ENCODE measurements at places on chromosomes 11 and 22. TPM values are rescaled to one million over a fixed set of nuclear protein-coding genes. Genes with fewer than 3 reads are reported as not detected.

RAB39A gene
- total RNA-seq, result 13.2 TPM

DNA sequence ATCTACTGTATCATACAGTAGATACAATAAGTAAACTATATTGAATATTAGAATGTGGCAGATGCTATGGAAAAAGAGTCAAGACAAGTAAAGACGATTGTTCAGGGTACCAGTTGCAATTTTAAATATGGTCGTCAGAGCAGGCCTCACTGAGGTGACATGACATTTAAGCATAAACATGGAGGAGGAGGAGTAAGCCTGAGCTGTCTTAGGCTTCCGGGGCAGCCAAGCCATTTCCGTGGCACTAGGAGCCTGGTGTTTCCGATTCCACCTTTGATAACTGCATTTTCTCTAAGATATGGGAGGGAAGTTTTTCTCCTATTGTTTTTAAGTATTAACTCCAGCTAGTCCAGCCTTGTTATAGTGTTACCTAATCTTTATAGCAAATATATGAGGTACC is 14.5 kb downstream of the PIK3IP1 start:
- no peak for DNase-seq
- H3K27ac ChIP-seq, result no peak overlapping the region
- no peaks in the 10 kb centered on the region for H3K36me3 ChIP-seq
- no peak overlapping the region for H3K4me3 ChIP-seq
- no peaks in the 10 kb centered on the region for H3K27me3 ChIP-seq

RIMBP3C gene
- 1.2 TPM for total RNA-seq

TMPRSS4 gene
- total RNA-seq, result not detected

GRCh38 chr11:34135439-34135838 is 30.0 kb downstream of the NAT10 start:
- no peaks in the 10 kb centered on the region for H3K27me3 ChIP-seq
- no peak for DNase-seq
- no peaks in the 10 kb centered on the region for H3K4me1 ChIP-seq
- H3K4me3 ChIP-seq, result no peak overlapping the region

DNA sequence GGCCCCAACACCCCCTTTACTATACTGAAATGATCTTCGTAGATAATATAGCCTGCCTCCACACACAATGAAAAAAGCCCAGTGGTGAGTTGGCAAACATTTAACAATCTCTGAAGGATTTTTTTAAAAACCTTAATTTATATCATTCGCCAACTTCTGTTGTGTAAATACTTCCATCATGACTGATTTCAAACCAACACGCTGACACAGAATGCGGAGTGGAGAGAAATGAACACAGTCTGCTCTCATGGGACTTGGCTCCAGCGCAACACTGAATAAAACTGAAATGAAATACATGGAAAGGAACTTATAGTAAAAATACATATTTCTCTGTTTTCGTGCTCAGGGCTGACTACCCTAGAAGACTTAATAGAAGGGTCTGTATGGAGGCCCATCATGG is 61.3 kb upstream of the WNT11 start:
- H3K4me3 ChIP-seq, result no peak overlapping the region
- DNase-seq, result no peak
- no peaks in the 10 kb centered on the region for H3K27me3 ChIP-seq
- H3K4me1 ChIP-seq, result no peaks in the 10 kb centered on the region
- no peaks in the 10 kb centered on the region for H3K36me3 ChIP-seq

DNA sequence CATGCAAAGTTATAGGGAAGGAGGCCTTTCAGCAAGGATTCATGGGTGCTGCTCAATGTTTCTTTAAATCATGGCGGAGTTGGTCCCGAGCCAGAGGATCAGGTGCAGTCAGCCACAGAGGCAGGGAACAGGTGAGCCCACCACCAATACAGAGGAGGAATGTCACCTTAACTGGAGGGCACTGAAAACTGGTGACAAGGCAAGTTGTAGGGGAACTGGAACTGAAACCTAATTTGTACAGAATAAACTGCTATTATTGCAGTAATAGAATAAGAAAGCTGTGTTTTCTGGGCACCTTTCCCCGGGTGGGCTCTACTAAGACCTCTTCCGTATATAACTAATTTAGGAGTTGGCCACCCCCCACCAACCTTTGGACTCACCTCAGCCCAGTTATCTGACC is 296.0 kb upstream of the NARS2 start:
- no peaks in the 10 kb centered on the region for H3K27me3 ChIP-seq
- no peak overlapping the region for H3K27ac ChIP-seq
- peaks cover 9% of the 10 kb centered on the region for H3K4me1 ChIP-seq
- H3K36me3 ChIP-seq, result no peaks in the 10 kb centered on the region
- no peak overlapping the region for H3K4me3 ChIP-seq

GRCh38 chr11:2460540-2461252 is 15.9 kb downstream of the KCNQ1 start:
- DNase-seq, result no peak
- H3K4me1 ChIP-seq, result peaks cover 7% of the 10 kb centered on the region

- no peak overlapping the region for H3K27ac ChIP-seq
- H3K27me3 ChIP-seq, result no peaks in the 10 kb centered on the region
- no peak for DNase-seq
- no peaks in the 10 kb centered on the region for H3K36me3 ChIP-seq
- no peak overlapping the region for H3K4me3 ChIP-seq
These were observed 43.2 kb downstream of the SHANK2 start for GRCh38 chr11:71209181-71209580.

GRCh38 chr22:38246692-38247091 is 26.1 kb downstream of the TMEM184B start:
- no peaks in the 10 kb centered on the region for H3K36me3 ChIP-seq
- H3K27me3 ChIP-seq, result no peaks in the 10 kb centered on the region
- peaks cover 15% of the 10 kb centered on the region for H3K4me1 ChIP-seq
- H3K4me3 ChIP-seq, result no peak overlapping the region
- no peak overlapping the region for H3K27ac ChIP-seq

LRRC75B gene
- 19.0 TPM for total RNA-seq

DNA sequence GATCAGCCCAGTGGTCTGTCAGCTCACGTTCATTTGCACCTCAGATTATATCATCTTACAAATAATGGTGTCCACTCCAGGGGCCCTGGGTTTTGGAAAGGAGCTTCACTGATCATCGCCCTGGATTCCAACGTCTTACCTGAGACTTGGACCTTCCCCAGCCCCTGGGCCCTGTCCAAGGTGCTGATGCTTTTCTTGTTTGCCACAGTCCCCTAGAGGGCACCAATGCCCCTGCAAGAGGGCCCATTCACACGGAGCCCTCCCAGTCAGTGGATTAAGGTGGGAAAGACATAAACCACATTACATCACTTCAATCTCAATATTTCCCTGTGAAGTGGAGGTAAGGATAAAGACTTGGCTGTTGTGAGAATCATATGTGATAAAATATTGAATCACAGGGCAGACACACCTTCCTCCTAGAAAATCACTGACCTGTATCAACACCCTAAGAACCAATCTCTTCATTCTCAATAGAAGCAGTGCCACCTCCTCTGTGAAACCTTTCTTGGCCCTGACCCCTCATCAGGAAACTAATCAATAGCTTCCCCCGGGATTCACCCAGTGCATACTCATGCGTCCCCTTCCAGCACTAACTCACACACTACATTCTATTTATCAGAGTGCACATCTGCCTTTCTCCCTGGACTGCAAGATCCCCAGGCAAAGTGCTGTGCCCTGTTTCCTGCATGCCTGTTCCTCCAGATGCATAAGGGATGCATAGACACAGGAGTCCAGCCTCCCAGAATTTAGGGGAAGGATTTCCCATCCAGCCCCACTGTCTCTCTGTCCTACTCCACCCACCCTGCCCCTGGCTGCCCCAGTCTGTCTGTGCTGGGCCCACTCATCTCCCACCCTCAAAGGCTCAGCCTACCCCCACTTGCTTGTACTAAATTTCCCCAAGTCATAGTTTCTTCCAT is 167.0 kb downstream of the BUD13 start:
- H3K4me1 ChIP-seq, result no peaks in the 10 kb centered on the region
- no peak overlapping the region for H3K4me3 ChIP-seq
- H3K27me3 ChIP-seq, result no peaks in the 10 kb centered on the region
- no peaks in the 10 kb centered on the region for H3K36me3 ChIP-seq

GRCh38 chr11:7512525-7513233 is 1.1 kb upstream of the PPFIBP2 start:
- DNase-seq, result no peak
- H3K4me1 ChIP-seq, result peaks cover 14% of the 10 kb centered on the region
- H3K27me3 ChIP-seq, result peaks cover 22% of the 10 kb centered on the region
- H3K36me3 ChIP-seq, result no peaks in the 10 kb centered on the region
- H3K27ac ChIP-seq, result no peak overlapping the region

DNA sequence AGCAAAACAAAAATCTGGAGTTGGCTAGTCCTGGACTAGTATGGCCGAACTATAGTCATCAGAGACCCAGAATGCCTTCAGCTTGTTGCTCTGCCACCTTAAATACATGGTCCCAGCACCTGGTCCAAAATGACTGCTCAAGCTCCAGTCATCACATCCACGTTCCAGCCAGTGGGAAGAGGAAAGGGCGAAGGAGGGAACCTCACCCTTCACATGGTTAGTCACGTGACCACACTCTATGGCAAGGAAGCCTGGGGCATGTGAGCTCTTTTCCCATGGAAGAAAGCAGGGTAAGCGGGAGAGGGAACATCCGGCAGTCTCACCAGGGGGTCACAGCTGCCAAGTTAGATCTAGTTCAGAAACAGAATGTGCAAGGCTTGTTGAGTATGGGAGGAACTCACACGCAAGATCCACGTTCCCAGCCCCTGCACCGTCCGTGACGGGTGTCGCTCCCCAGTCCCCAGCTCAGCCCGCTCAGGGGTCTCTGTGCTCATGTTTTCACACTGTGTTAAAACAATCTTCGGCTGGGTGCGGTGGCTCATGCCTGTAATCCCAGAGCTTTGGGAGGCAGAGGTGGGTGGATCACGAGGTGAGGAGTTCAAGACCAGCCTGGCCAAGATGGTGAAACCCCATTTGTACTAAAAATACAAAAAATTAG is 1.9 kb upstream of the ANO9 start:
- no peaks in the 10 kb centered on the region for H3K27me3 ChIP-seq
- no peak for DNase-seq
- no peaks in the 10 kb centered on the region for H3K36me3 ChIP-seq
- no peak overlapping the region for H3K4me3 ChIP-seq

- no peak overlapping the region for H3K4me3 ChIP-seq
- no peak overlapping the region for H3K27ac ChIP-seq
- H3K4me1 ChIP-seq, result no peaks in the 10 kb centered on the region
- no peaks in the 10 kb centered on the region for H3K27me3 ChIP-seq
These were observed 104.7 kb upstream of the CARD18 start for GRCh38 chr11:105244160-105244825.

GRCh38 chr22:30604723-30605122 is 2.3 kb upstream of the TCN2 start:
- H3K27me3 ChIP-seq, result no peaks in the 10 kb centered on the region
- no peak overlapping the region for H3K27ac ChIP-seq
- H3K36me3 ChIP-seq, result no peaks in the 10 kb centered on the region
- no peak for DNase-seq
- H3K4me3 ChIP-seq, result no peak overlapping the region
- peaks cover 30% of the 10 kb centered on the region for H3K4me1 ChIP-seq

GRCh38 chr11:70097783-70098563 is 19.9 kb downstream of the ANO1 start:
- H3K27ac ChIP-seq, result no peak overlapping the region
- H3K27me3 ChIP-seq, result no peaks in the 10 kb centered on the region
- no peak overlapping the region for H3K4me3 ChIP-seq

DNA sequence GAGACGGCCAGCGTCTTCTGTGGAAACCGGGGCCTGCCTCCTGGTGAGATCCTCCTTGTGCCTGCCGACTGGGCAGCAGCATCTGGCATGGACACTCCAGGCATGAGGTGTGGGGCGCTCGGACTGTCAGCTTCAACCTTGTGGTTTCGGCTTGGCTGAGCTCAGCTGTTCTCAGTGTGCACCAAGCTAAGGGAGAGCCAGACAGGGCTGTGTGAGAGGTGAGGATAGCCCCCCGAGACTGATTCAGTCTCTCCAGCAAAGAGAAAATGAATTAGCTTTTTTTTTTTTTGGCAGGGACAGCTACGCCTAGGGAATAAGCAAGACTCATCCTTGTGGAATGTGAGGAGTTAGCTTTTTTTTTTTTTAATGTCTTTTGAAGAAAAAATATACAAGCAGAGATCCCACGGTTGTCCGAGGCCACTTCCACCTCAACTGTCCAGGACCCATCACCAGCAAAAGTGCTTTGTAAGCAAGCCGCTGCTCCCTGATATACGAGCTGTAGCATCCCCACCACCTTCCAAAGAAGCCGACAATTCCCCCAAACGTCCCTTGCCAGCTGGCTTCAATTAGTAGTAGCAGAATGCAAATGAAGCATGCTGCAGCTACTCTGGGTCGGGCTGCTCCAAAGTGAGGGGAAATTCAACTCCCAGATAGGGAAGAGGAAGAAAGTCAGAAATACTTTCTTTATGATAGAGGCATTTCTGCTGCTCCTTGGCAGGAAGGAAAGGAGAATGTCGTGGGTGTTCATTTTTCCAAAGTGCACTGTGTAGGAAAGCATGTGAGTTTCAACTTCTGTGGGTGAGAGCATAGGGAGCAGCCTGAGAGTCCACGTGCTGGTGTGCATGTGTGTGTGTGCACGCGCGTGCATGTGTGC is 9.7 kb upstream of the THY1 start:
- peak; percentile 21 for DNase-seq
- no peaks in the 10 kb centered on the region for H3K36me3 ChIP-seq
- H3K4me1 ChIP-seq, result peaks cover 26% of the 10 kb centered on the region
- no peaks in the 10 kb centered on the region for H3K27me3 ChIP-seq
- no peak overlapping the region for H3K4me3 ChIP-seq

OR51M1 gene
- not detected for total RNA-seq

PSMA1 gene
- total RNA-seq, result 192 TPM

DNA sequence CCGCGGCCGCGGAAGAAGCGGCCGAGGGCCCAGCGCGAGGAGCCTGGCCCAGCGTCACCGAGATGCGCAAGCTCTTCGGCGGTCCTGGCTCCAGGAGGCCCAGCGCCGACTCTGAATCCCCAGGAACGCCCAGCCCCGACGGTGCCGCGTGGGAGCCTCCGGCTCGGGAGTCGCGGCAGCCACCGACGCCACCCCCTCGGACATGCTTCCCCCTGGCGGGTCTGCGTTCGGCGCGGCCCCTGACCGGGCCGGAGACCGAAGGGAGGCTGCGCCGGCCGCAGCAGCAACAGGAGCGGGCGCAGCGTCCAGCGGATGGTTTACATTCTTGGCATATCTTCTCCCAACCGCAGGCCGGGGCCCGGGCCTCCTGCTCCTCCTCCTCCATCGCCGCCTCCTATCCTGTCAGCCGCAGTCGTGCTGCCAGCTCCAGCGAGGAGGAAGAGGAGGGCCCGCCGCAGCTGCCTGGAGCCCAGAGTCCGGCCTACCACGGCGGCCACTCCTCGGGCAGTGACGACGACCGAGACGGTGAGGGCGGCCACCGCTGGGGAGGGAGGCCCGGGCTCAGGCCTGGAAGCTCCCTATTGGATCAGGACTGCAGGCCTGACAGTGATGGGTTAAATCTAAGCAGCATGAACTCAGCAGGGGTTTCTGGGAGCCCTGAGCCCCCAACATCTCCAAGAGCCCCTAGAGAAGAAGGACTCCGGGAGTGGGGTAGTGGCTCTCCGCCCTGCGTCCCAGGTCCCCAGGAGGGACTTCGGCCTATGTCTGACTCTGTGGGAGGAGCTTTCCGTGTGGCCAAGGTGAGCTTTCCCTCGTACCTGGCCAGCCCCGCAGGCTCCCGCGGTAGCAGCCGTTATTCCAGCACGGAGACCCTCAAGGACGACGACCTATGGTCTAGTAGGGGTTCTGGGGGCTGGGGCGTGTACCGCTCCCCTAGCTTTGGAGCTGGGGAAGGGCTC is 1.2 kb downstream of the ARHGEF17 start:
- peaks cover 2% of the 10 kb centered on the region for H3K27me3 ChIP-seq
- peaks cover 48% of the 10 kb centered on the region for H3K4me1 ChIP-seq
- peak; percentile 95 for DNase-seq
- no peaks in the 10 kb centered on the region for H3K36me3 ChIP-seq
- no peak overlapping the region for H3K27ac ChIP-seq
- peak overlapping the region; percentile 91 for H3K4me3 ChIP-seq
